ENCODE measurements at places on chromosomes 2 and 18.
A peak's percentile ranks its signal among the peaks of the same experiment; 100 is the strongest.

DNA sequence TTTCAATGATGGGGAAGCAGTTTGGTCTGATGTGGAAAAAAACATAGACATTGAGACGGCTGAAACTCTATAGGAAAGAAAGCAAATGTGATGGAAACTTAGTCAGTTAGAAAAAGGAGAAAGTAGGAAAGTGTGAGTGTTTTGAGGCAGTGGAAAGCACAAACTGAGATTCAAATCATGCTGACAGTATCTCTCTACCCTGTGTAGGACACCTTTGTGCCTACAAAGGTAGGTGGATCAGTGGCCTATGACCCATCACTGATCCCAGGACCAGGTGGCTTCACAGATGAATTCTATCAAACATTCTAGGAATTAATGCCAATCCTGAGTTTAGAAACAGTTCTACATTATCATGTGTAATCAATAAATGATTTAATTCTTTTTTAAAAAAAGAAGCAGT is 57.1 kb downstream of the CD226 start:
- no peak for DNase-seq

DNA sequence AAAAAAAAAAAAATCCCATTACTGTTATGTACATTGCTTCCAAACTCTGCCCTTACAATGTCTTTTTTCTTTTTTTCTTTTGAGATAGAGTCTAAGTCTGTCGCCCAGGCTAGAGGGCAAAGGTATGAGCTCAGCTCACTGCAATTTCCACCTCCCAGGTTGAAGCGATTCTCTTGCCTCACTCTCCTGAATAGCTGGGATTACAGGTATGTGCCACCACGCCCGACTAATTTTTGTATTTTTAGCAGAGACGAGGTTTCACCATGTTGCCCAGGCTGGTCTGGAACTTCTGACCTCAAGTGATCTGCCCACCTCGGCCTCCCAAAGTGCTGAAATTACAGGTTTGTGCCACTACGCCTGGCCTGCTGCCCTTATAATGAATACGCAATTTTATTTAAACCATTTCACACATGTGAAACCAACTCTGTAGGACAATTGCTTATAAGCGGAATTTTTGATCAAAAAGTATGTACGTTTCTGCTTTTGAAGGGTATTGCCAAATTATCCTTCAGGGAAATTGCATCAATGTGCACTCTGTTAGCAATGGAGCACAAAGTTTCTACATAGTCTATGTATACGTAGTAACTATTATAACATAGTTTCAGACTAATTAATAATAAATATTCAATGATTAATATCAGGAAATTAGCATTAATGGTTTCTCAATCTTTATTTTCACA is 55.7 kb upstream of the ACTR3 start:
- no peak for DNase-seq

DNA sequence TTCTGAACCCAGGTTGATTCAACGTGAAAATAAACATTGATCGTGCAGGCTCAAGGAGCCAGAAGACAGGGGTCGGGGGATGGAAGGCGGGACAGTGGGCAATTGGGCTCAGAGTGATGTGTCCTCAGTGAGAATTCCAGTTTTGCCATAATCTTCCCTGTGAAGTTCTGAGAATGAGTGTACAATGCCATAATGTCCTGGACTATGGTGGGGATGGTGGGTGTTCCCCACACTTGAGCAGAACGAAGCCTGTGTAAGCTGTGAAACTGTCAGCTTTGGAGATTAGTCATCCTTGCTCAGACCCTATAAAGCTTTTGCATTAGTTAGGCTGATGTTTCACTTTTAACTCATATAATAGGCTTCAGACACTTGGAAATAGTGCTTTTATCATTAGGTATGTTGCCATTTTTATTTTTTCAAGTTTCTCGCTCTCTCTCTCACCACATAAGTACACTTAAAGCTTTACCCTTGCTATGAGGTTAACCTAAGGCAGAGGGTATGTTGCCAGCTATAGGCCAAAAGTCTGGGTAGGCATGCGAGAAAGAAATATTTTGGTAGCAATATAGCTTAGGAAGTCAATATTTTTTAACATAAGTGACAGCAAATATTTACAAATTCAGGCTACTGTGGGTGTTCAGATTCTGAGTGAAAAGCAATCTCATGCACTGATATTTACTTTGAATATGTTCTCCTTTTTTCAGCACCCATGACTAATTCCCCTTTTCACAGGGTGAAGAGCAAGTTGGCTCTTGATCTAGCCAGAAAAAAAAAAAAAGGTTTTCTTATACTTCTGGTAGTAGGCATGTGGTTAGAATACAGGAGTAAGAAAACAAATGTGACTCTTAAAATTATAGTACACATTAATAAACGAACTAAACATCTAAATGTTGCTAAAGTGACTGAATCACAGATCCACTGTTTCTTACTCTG is 47.2 kb downstream of the CDC42EP3 start:
- no peak for DNase-seq

- DNase-seq = no peak
These were observed 43.7 kb downstream of the ARL4C start for GRCh38 chr2:234453216-234453615.

DNA sequence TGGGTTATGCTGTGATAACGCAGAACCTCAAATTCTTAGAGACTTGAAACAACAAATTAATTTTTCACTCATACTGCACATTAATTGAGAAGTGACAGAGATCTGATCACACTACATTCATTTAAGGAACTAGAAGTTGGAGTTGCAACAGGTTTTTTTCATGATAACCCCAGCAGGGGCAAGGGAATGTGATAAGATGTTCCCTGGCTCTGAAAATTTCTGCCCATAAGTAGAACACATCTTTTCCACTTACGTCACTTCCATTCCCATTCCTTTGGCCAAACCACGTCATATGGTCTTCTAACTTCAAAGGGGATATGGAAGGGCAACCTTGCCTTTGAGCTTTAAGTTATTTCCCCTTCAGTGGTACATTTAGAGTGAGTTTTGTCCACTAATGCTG is 29.7 kb upstream of the PSME4 start:
- DNase-seq = no peak

- no peak for DNase-seq
These were observed 8.7 kb upstream of the WIPF1 start for GRCh38 chr2:174606336-174606735.

GRCh38 chr2:218964041-218964771 is 4.7 kb downstream of the CDK5R2 start:
- DNase-seq = no peak

DNA sequence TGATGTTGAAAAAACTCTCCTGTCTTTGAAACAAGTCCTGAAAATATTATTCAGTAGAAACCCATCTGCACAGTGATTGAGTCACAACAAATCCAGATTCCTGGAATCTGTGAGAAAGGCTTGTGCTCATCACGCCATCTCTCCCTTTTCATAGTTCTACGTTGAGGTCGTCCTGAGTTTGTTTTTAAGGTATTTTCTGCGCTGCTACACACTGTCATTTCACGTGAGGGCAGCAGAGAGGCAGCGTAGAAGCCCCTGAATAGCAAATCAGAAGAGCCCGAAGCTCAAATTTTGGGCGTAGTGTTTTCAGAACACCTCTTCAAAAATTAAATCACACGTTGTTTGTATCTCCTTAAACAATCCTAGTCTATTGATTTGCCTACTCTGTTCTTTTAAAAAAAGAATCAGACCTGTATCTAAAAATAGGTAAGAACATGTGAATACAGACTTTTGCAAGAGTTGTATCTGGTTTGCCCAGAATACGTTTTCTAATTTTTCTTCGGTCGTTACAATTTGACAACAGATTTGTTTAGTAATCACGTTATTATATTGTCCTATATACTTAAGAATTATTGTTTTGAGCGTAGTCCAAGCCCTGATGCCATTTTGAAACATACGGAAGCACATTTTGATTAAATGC is 61.6 kb upstream of the SLC38A11 start:
- no peak for DNase-seq

DNA sequence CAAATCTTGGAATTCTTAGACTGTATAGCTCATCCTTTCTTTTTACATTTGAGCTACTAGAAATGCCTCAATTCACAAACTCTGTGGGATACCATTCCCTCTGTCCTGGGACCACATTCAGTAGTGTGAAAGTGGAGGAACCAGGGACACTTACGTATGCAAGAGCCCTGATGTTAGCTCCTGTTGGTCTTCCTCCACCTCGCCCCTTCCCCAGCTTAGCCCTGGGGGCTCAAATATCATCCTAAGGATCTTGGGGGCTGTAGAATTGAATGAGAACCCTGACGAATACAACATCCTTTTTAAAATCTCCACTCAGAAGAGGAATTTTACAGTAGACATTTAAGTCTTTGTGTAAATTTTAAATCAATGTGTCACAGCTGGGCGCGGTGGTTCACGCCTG is 65.2 kb upstream of the RAPH1 start:
- no peak for DNase-seq

DNA sequence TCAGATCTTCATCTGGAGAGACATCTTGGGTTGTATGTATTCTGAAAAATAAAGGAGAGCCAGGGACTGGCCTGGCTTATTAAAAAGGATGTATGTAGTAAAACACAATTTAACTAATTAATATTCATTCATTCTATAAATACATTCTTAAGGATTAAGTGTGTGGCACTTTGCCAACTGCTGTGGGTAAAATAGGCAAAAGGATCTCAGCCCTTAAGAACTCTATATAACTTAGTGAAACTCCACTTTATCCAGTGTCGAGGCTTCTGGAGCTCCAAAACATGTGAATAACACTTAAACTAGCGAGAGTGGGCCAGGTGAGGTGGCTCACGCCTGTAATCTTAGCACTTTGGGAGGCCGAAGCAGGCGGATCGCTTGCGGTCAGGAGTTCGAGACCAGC is 7.7 kb upstream of the STK39 start:
- DNase-seq = no peak

GRCh38 chr2:171095014-171095582 is 65.6 kb downstream of the TLK1 start:
- no peak for DNase-seq

- DNase-seq = no peak
These were observed 1477.6 kb upstream of the NXPH2 start for GRCh38 chr2:140257692-140258300.

DNA sequence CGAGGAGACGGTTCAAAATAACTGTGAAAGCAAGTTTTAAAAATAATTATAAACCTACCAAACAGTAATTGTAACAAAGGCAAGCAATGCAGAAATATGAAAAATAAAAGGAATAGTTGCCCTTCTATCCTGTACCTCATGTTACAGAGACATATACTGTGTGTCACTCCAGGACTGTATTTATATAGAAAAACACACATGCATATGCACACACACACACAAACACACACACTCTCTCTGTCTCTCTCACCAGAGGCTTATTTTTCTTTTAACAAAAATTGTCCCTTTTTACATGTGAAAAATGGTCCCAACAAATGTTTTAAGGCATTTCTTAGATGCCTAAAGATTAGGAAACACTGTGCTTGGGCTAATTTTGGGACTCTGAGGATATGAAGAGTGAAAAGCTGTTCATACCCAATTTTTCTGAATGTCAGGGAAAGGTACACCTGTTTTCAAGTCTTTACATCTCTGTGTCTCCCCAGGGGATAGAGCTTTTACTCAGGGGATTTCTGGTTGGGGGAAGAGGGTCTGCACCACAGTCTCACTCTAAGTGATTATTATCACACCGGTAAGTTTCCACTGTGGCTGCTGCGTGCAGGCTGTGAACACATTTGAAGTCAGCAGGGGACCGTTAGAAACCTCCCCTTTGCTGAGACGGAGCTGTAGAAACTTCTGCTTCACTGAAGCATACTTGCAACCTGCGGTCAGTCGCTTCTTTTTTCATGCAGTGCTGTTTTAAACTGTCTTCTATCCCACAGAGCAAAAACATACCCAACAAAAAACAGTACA is 51.4 kb upstream of the SPAG16 start:
- peak; percentile 16 for DNase-seq

- peak; percentile 49 for DNase-seq
These were observed 62.5 kb downstream of the RELCH start for GRCh38 chr18:62249478-62250097.

- no peak for DNase-seq
These were observed 35.3 kb downstream of the GCKR start for GRCh38 chr2:27531983-27532382.

GRCh38 chr2:240401781-240402551 is 33.5 kb upstream of the GPC1 start:
- DNase-seq = no peak

- DNase-seq = no peak
These were observed 329.3 kb downstream of the TXNL1 start for GRCh38 chr18:56309104-56309503.

DNA sequence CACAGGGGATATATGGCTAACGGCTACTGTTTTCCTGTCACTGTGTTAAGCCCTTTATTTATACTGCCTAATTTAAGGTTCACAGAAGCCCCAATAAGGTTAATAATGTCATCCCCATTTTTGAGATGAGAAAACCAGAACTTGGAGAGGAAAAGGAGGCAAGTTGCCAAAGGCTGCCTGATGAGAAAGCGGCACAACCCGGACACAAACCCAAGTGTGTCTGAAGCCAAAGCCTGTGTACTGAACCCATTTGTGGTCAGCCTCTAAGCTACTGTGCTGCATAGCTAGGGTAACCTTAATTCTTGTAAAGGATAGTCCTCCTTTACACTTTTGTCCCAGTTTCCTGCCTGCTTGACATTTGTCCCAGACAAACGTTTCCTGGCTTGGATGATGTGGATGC is 954.7 kb upstream of the FANCL start:
- DNase-seq = no peak

DNA sequence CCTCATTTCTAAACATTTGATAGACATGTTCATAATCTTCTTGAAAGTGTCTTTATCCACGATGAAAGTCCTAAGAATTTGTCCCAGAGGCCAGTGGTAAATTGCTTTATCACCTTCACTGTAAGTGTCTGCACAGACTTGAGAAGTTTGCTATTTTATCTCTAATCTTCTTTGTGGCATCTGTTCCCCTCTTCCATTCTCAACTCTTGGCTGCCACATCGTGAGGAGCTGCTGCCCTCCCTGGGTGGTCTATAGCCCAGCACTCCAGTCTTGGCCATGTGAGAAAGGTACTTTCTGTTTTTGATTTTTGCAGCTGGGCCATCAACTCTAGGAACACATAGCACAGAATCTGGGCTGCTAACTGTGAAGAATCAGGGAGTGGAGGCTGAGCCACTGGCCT is 45.5 kb downstream of the SLC14A2 start:
- no peak for DNase-seq

GRCh38 chr2:156037482-156037881 is 295.0 kb downstream of the NR4A2 start:
- no peak for DNase-seq

DNA sequence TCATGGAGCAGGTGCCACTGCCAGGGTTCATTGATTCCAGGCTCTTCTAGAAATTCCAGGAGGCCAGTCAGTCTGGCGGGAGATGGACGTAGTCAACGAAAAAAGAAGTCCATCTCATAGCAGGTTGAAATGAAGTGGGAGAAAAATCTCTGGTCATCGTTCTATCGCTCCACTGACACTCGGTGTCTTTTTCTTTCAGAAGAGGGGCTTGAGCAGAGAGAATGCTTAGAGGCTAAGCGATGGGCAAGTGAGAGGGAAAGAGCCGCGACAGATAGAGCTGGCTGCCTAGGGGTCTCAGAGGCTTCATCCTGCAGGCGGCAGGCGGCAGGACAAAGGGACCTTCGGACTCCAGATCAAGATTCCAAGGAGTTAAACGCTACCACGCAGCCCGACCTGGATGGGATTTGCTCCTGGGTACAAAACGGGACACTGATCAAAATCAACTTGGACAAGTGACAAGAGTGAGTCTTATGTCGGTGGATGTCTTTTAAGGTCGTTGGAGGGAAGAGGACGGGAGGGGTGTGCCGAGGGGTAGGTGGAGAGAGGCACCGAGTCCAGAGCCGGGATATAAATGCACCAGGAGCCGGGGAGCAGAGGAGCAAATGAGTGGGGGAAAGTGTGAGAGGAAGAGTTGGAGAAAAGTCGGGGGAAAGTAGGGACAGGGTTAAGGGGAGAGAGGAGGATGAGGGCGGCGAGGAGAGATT is 677 bp upstream of the TMEM178A start:
- DNase-seq = no peak

GRCh38 chr2:147845411-147845971 is 662 bp downstream of the ACVR2A start:
- no peak for DNase-seq

Measured in activated CD8-positive, alpha-beta memory T cell treated with anti-CD3 and anti-CD28 coated beads for 1 hour (primary cell).